ENCODE measurements at places on chromosomes 12 and 14.

GRCh38 chr12:44317651-44318126 lies 481.8 kb downstream of the TMEM117 start:
- no peak for DNase-seq

- no peak for DNase-seq
These were observed 65.3 kb downstream of the KLHL28 start for GRCh38 chr14:44896275-44897040.

- no peak for DNase-seq
These were observed 207.8 kb upstream of the OTX2 start for GRCh38 chr14:57018065-57018464.

GRCh38 chr12:75438059-75438754 lies 42.3 kb upstream of the GLIPR1 start:
- no peak for DNase-seq

DNA sequence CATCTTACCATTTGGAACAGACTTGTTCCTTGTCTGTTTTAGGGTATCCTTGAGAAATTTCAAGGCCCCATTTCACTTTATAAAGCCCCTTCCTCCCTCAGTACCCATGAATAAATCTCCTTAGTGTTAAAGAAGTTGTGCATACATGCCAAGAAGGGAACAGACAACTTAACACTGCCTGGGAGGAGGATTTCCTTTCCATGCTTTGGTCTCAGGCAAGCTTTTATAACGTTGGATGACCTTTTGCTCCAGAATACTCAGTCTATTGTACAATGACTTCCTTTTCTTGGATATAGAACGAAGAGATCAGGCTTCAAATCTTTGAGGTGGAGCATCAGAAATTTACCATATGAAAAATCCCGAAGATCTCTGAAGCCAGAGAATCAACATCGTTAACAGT lies 551.4 kb downstream of the PRKD1 start:
- no peak for DNase-seq

DNA sequence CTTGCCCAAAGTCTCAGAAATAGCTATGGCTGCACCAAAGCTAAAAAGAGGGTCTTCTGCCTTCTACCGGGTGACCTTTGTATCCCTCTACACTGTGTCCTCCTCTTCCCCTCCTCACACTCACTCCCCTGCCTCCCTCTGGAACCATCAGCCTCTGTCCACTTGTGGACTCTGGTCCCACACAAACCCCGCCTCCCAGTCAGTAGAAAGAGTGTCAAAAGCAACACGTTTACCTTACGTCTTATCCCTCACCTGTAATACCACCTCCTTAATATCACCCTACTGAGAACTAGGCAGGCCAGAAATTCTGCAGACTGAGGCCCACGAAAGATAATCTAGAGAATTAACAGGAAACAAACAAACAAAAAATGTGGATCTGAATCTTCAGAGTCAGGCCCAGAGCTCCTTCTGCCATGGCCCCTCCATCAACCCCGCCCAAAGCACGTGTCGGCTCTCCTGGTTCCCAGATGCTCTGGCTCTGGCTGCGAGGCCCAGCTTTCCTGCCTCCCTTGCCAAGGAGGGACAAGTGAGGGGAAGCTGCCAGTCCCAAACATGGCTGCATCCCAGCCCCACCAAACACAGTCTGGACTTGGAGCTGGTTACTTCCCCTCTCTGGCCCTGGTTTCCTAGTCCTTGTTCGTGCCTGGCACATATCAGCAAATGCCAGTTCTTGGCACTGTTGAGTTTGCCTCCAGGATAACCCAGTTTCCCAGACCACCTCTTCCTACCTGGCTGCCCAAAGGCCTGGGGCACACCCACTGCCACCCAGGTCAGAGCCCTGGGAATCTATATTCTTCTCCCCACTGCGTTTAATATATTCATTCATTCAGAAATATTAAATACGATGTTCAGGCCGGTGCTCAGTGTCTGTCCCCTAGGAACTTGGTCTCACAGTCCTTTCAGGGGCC lies 2.7 kb downstream of the ACTN1 start:
- DNase-seq: no peak

GRCh38 chr14:51006324-51006723 lies 62.0 kb upstream of the PYGL start:
- no peak for DNase-seq

- no peak for DNase-seq
These were observed 17.8 kb upstream of the CD9 start for GRCh38 chr12:6182279-6182898.

DNA sequence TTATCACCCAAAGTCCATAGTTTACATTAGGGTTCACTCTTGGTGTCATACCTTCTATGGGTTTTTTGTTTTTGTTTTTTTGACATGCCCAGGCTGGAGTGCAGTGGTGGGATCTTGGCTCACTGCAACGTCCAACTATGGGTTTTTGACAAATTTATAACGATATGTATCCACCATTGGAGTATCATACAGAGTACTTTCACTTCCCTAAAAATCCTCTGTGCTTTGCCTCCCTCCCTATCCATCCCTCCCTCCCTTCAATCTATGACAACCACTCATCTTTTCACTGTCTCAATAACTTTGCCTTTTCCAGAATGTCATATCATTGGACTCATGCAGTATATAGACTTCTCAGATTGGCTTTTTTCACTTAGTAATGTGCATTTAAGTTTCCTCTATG lies 139.0 kb upstream of the CCDC198 start:
- DNase-seq: no peak

DNA sequence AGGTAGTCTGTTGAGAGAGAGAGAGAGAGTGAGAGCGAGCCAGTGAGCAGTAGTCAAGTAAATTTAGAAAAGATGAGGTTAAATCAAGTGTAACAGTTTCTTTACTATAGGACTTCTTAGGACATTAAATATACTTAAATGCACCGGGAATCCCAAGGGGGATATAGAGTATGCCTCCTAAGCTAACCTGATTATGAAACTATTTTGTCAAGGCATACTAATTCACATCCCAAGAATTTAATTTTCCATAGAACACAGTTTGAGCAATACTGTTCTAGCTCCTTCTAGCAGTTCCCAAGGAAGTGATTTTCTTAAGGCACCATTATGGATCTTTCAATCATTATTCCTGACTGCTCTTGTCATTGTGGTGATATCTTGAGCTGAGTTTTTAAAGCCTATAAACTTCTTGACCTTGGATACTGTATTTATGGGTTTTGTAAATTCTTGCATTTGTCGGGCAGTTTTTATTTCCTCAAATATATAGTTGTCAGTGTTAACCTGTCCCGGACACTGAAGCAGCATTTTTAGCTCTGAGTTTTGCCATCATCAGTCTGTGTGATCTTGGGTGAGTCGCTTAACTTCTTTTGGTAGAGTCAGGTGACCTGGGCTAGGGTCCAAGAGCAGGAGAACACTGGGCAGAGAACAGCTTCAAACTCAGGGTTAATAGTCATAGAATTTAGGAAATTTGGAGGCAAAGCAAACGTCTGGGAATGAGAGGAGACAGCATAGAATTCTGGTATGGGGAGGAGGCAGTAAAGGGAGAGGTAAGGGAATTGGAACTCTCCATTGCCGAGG lies 196.5 kb upstream of the FRMD6 start:
- DNase-seq: no peak

DNA sequence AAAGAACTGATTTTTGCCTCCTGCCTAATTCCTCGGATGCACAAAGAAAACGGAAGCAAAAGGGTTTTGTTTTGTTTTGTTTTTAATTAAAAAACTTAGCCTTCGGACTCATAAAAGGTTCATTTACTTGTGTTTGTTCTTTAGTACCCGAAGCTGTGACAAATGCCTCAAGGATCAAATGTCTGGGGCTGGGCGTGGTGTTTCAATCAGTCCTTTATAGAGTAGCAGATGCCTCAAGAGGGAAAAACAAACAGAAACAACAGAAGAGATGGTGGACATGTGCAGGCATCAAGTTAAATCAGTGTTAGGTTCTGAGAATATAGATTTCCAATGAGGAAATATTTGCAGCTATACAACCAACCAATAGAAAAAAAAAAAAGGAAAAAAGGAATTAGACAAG lies 1.6 kb upstream of the WIF1 start:
- no peak for DNase-seq

GRCh38 chr12:42510823-42511222 lies 78.7 kb downstream of the PRICKLE1 start:
- no peak for DNase-seq

DNA sequence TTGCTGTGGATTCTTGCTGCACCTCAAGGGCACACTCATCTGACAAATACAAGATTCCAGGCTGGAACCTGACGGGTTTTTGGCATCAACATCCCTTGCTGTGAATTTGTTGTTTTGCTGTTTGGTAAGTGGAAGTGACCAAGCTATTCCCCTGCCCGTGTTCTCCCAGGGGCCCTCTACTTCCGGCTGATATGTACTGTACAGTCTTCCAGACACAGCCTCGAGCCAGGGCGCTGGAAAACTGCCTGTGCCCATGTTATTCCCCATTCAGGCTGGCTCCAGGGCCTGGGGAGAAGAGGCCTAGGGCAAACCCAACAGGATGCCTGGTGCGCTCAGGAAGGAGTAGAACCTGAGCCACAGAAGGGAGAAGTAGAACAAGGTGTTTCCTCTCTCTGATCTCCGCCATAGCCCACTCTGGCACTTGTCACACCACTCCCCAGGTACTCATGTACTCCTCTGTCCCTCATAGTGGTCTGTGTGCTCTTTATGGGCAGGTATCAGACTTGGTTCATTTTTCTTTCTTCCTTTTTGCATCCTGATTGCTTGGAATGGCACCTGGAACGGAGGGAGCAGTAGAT lies 67.8 kb upstream of the LTA4H start:
- DNase-seq: no peak

DNA sequence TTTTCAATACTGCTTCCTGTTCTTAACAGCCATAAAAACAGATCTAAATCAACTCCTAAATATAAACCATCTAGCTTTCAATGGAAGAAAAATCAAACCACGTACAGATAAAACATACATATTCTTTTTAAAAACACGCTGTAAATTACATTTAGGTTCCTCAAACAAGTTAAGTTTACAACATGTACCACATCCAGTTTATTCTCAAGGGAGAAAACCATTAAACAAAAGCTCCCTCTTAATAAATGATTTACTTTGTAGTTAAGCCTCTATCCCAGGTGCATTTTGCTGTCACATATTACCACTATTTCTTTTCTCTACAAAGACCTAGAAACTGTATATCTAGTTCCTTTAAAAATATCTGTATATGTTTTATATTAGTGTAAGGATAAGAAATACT lies 3.1 kb downstream of the NUMB start:
- DNase-seq: no peak

GRCh38 chr14:21149641-21150367 lies 6.1 kb downstream of the OR5AU1 start:
- no peak for DNase-seq

DNA sequence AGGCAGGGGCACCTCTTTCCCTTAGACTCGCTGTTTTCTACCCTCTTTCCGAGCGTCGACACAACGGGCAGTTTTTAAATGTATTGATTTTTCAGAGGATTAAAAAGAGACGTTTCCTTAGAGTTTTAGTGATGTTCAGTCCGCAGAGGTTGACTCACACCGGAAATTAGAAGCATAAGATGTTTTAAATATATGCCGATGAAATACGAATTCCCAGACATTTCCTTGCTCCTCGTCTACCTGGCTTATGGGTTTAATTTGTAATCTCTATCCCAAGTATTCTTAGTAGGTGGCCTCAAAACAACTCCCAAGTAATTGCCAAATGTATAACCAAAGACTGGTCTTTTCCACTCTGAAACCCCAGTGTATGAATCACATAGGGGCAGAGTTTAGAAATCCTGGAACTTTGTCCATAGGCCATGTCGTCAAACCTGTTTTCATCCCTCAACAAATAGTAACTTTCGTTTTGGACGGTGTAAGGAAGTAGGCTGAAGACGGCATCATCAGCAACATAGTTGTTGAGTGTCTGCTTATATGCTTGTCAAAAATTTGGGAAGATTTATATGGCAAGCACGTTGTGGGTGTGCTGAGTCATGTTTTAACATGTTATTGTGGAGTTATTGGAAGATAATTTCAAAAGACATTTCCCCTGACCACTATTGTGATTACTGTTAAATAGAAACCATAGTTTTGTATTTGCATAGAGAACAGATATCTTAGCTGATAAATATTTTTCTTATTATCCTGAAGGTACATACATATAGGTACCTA lies 824 bp downstream of the TBK1 start:
- no peak for DNase-seq

- no peak for DNase-seq
These were observed 6.3 kb downstream of the OTX2 start for GRCh38 chr14:56803816-56804535.

DNA sequence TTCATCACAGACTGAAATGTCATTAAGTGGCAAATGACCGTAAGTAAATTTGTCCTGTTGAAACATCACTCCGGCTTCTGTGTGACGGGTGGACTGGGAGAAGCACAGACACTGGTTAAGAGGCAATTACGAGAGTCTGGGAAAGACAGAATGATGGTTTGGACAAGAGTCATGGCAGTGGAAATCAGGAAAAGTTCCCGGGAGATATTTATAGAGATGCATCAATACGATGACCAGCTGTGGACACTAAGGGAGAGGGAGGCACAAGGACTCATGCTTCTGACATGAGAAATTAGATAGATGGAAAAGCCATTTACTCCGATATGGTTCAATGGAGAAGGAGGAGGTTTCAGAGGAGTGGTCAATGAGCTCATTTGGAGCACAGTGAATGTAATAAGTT lies 27.3 kb downstream of the CKAP4 start:
- no peak for DNase-seq

DNA sequence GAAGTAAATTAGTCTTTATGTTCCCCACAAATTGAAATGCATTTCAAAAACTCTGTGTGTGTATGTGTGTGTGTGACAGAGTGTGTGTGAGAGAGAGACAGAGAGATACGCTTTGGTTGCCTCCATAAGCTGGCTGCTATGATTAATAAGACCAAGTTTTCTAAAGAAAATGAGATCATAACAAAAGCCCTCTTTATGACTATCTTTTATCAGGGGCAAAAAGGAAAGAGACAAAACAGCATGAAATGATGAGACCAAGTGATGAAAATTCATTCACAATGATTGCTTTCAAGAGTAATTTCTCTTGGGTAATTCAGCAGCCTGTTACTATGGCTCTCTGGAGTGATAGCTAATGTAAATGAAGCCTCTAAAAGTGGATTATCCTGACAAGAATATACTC lies 277.6 kb upstream of the PLEKHG7 start:
- no peak for DNase-seq

DNA sequence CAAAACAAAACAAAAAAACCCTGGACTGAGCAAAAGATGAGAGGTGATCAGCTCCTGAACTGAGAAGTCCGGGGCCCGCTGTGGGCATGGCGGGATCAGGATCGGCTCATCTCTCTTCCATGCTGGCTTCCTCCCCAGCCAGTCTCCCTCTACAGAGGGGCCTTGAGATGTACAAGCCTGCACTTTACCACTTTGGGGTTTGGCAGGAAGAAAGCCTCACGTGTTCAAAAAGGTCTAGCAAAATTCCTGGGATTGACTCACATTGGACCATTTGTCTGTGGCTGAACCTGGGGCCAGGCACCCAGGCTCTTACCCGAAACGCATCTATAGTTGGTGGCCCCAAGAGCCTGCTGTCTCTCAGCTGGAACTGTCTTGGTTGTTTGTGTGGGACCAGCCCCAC lies 89.0 kb downstream of the SLC24A4 start:
- no peak for DNase-seq

DNA sequence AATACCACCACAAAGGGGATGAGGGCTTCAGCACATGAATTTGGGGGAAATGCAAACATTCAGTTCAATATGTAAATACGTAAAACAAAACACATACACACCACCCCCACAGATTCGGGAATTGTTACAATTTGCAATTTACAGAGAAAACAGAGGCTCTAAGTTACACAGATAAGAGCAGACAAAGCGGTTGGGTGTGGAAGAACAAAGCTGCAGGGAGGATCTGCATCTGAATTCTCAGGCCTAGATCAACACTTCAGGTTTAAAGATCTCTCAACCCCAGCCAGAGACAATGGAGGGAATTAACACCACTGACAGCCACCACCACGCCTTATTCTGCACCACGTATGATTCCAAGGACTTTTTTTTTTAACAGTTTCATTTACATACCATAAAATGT lies 375.5 kb downstream of the BCL11B start:
- no peak for DNase-seq

All from activated naive CD8-positive, alpha-beta T cell treated with anti-CD3 and anti-CD28 coated beads, Interleukin-2, amount 10 ng/mL, durations not matched to agents 7 days and 5 days (primary cell).